ENCODE measurements at places on chromosomes 1 and 21. TPM values are rescaled to one million over a fixed set of nuclear protein-coding genes. Genes with fewer than 3 reads are reported as not detected.
A peak's percentile ranks its signal among the peaks of the same experiment; 100 is the strongest.

ABCA4 gene
- 0.43 TPM for total RNA-seq

SLC30A7 gene
- 90.7 TPM for total RNA-seq

NTRK1 gene
- not detected for total RNA-seq

DNA sequence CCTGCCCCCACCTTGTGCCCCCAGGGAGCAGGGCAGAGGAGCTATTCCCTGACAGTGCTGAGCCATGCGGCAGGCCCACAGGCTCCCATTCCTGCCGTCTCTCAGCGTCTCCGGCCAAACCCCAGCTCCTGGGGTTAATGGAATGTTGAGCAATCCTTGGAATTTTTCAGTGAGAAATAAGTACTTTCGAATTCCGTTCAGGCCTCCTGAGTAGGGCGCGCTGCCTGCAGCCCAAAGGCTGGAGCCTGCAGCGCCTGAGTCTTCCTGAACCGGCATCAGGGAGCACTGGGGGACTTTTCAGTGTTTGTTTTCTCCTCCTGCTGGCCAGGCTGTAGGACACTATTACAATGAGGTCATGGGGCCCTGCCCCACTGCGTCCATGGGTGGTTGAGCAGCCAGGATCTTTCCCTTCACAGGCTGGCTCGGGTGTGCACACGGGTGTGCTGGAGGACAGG is 33.3 kb upstream of the CSF1 start:
- peak; percentile 94 for DNase-seq

DNA sequence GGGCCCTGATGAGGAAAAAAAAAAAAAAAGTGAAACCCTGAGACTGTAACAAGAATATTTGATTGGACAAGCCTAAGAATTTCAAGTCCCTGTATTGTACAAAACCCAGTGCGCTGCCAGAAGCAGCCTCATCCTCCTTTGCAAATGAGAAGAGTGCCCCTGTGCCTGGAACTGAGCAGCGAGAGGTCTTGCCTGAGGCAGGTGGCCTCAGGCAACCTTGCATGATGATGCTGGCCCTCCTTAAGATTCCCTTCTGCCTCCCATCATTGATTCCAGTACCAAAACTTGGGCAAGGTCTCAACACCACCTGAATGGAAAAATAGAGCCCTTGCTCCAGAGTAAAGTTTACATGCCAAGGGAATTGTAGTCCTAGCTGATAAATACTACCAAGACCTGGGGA is 129.6 kb upstream of the RAB4A start:
- no peak for DNase-seq

DNA sequence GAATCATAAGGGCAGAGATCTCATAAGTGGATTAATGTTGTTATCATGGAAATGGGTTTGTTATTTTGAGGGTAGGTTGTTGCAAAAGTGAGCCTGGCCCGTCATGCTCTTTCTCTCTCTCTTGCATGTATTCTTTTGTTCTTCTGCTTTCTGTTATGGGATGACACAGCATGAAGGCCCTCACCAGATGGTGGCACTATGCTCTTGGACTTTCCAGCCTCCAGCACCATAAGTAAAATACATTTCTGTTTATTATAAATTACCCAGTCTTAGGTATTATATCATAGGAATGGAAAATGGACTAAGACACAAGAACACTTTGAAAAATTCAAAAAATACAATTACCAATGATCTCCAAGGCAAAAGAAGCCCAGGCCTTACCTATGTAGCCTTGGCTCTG is 676.1 kb downstream of the PTPRU start:
- peak; percentile 38 for DNase-seq

DNA sequence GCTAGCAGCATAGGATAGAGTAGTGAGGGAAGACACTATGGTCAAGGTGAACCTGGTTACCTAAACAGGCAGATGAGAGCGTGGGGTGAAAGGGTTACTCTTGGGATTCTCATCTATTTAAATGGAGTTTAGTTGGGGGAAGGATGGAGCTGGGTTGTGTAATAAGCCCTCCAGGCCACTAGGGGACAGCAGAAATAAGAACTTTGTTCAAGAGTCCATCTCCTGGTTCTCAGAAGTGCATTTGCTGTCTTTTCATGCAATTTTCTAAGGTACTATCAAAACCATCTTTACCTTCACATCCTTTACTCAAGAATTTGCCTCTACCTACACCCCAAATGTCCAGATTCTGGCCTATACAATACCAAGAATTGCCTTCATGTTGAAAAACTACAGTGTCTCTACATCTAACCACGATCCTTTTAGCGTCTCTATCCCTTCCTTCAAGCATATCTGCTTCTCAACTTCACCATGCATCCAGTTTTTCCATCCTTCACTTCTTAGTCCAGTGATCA is 28.0 kb downstream of the SLAMF1 start:
- DNase-seq, result no peak

- DNase-seq, result peak; percentile 24
These were observed 15.4 kb upstream of the SAMD13 start for GRCh38 chr1:84286071-84286470.

GRCh38 chr1:150321826-150322166 is 463 bp downstream of the PRPF3 start:
- DNase-seq, result no peak

GRCh38 chr21:42746593-42747275 is 93.3 kb downstream of the PDE9A start:
- DNase-seq, result no peak

DNA sequence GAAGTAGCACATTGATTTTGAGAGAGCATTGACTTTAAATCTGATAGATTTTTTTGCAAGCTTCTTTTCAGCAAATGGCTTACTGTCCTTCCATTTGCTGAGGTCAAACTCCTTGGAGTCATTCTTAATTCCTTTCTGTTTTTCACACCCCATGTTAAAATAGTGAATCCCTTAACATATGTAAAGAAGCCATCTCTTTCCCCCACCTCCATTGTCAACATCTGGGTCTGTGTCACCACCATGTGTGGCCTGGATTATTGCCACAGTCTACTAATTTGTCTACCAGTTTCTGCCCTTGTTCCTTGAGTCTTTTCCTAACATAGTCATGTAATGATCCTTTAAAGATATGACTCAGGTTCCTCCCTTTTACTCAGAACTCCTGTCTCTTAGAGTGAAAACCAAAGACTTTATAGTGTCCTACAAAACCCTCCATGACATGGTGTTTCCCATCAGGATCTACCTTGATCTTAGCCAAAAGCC is 104.7 kb downstream of the ST6GALNAC3 start:
- no peak for DNase-seq
